ENCODE measurements at places on chromosomes 1 and 21.

GRCh38 chr1:217268058-217268457 lies 362.8 kb downstream of the GPATCH2 start:
- DNase-seq, result no peak

DNA sequence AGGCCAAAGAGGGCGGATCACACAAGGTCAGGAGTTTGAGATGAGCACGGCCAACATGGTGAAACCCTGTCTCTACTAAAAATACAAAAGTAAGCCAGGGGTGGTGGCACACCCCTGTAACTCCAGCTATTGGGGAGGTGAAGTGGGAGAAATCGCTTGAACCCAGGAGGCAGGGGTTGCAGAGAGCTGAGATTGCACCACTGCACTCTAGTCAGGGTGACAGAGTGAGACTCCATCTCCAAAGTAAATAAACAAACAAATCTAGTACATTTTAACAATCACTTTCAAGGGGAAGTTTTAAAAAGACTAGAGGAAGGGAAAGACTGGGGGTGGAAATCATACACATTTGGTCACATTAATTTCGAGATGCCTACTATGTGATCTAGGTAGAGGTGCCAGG lies 6.8 kb downstream of the TFB2M start:
- DNase-seq, result no peak

- no peak for DNase-seq
These were observed 4.4 kb downstream of the PIGR start for GRCh38 chr1:206941766-206942418.

DNA sequence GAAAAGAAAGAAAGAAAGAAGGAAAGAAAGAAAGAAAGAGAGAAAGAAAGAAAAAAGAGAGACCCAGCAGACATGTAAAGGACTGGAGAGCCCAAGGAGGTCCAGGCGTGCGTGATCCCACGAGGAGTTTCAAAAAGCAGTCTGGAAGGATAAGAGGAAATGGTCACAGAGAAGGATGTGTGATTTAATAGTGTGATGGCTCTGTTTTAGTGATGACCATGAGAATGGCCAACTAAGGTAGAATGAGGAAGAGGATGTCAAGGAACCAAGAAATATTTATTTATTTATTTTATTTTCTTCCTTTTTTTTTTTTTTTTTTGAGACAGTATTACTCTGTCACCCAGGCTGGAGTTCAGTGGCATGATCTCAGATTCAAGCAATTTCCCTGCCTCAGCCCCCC lies 25.5 kb downstream of the PTGS2 start:
- DNase-seq, result no peak

Data from activated CD4-positive, CD25-positive, alpha-beta regulatory T cell treated with anti-CD3 and anti-CD28 coated beads, Interleukin-2, amount 50 U/mL, for 16 hours (primary cell).